ENCODE measurements at places on chromosomes 7 and 10.

DNA sequence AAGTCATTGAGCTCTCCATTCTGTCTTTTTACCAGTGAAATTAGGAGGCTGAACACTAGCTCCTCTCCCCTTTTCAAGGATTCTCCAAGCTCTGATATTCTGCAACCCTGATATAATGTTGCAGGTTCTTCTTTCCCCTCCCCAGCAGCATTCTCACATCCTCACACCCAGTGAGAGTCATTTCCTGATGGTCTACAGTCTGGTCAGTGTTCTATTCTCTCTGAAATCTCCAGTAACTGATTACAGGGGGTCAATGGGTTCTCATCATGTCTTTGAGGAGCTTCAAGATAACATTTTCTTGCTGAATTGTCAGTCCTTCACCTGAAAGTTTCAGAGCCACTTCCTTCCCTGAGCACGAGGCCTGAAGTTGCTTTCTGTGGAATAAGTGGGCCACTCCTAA, 299.4 kb downstream of the PTEN start:
- DNase-seq, result no peak

DNA sequence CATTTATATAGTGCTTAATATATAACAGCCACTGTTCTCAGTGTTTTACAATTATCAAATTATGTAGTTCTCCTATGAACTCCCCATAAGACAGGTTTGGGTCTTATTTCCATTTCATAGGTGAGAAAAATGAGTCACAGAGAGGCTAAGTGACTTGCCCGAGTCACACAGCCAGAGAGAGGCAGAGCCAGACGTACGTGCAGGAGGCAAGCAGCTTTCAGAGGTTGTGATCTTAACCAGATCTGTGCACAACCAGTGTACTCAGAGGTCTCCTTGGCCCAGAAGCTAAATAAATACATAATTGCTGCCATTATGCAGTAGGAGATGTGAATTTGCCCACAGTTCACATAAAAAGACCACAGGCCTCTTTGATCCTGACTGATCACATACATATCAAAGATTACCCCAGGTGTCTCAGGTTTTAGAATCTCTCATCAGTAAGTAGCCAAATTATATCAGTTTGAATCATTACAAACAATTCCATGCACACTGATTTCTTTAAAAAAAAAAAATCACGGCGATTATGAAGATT, 304.7 kb upstream of the AOAH start:
- DNase-seq, result no peak

DNA sequence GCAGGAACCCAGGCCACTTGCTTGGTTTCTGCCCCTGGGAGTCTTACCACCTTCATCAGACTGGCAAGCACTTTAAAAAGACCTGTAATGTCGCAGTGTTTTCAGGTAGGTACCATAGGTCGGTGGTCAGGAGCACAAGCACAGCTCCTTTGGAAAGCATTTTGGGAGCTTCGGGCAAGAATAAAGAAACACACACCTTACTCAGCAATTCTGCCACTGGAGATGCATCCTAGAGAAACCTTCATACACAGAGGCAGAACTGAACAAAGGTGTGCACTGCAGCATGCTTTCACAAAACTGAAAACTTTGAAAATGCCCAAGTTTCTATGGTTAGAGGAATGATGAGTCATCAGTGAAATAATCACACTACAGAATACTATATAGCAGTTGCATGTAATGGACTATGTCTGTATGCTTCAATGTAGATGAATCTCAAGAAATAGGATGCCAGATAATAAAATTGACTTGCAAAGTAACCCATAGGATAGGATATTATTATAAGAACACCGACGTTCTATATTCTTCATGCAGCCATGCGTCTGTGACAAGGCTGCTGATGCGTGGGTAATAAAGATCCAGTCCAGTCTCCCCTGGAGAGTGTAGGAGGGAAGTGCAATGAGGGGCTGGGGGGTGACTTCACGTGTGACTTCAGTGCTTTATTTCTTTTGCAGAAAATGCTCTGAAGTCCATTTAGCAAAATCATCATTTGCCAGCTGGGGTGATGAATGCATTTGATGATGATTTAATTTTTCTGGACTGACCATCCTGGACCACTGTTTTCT, 309.5 kb downstream of the WDR37 start:
- DNase-seq, result no peak

DNA sequence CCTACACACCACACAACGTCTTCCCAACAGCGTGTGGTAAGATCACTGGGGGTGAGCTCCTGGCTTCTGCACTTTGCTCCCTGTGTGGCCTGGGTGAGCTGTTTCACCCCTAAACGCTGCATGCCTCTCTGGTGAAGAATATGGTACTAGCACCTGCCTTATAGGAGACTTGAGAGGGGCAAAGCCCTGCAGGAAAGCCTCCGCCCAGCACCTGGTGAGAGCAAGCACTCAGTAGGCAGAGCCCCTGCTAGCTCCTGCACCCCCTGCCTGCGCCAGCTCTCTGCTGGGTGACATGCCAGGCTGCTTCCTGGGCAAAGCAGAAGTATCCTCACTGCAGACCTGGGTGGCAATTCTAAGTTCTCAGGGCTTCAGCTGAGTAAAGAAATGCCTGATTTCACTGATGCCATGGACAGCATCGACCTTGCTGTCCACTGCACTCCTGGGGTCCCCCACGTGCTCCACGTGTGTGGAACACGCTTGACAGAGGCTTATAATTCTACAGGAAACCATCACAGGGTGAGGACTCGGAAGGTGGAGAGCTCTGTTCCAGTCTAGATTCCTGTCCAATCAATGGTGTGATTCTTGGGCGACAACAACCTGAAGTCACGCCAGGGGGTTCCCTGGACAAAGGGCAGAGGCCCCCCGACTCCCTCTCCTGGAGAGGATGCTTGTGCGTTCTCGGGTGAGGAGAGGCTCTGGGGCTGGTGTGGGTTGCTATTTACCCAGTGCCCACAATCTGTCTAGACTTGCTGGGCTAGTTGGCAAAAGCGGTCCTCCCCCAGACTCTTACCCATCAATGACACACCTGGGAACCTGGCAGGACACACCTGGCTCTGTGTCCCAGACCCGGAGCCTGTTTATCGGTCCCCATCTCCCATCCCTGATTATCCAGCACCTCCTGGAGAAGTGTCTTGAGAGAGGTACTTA, 5.0 kb upstream of the CALML5 start:
- DNase-seq, result no peak

- no peak for DNase-seq
Observed at GRCh38 chr7:103894656-103895596, 94.5 kb downstream of the RELN start.
